ENCODE measurements at places on chromosomes 16 and 17.

DNA sequence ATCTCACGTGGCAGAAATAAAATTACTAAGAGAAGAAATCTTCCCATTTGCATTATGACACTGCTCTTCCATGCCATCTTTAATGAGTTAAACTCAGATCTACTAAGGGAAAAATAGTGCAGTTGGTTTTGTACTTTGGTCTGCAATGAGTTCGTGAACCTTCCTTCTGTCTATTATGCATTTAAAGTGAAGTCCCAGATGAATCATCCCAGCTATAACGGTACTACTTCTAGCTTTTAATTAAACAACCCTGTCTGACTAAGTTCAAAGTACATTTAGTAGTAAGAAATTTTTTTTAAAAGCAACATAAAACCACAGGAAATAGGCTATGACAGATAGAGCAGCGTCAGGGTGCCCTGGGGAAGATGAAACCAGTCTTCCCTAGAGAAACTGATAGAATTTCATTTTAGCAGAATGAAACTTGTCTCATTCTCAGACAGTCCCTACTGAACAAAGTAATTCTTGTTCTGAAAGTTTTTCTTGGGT, 1.8 kb downstream of the TMIGD1 start:
- DNase-seq: peak; percentile 14

GRCh38 chr16:87051526-87052320, 265.5 kb downstream of the C16orf95 start:
- DNase-seq: no peak

DNA sequence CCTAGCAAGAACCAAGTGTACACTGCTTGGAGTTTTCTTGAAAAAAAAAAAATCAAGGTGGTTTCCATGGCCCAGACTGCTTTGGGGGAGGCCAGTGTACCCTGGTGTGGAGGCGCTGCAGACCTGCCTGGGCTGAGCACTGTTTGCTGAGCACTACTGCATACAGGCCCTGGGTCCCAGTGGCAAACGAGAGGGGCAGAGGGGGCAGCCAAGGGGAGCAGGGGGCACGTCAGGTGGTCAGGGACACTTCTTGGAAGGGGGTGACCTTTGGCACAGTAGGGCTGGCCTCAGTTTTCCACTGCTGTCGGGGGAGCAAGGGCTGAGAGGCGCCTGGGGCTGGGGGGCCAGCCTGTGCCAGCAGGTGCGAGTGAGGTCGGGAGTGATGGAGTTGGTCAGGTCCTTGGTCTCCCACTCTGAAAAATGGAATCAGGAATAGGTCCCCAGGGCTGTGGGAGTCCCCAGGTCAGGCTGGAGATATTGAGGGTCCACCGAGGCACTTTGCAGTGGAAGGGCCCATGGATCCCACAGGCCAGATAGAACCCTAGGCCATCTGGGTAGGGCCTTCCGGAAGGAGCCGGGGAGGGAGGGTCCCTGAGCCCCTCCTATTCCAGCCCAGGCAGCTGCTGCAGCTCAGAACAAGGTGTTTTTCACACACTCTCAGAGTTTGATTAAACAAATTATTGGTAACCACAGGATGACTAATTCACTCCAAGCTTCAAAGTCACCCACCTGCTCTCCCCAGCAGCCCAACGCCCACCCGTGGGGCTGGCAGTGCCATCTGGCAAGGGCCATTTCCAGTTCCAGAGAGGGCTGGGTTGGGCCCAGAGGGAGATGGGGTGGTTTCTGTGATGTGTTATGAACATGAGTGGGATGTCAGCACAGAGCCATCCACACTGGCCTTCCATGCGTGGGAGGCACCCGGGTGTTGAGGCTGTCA, 3.5 kb downstream of the ZFPM1 start:
- peak; percentile 31 for DNase-seq

GRCh38 chr17:61660746-61661485, 69.9 kb upstream of the NACA2 start:
- DNase-seq: no peak

DNA sequence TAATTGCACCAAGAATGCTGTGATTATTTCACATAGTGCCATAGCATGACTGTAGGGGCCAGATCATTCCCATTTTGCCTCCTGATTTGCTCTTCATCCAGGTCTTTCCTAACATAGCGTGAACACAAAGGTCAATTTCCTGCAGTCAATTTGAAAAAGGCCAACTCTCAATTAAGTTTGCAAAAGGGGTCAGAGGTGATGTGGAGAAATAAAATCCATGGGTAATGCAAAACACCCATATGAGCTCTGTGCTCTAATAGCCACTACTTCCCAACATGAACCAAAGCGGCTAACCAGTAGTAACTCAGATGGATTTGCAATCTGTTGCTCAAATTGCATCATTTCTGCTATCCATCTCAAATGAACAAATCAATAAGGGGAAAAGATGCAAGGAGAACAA, 275.5 kb upstream of the SOX9 start:
- DNase-seq: no peak

- no peak for DNase-seq
Measured at GRCh38 chr17:44209786-44210341, 9.6 kb downstream of the UBTF start.

Data from effector memory CD4-positive, alpha-beta T cell (primary cell).